Osteocyte (in vitro differentiated cells): ENCODE measurements at places on chromosomes 2 and 18.

- DNase-seq, result no peak
Measured at GRCh38 chr2:86622519-86623042, 1.1 kb downstream of the RNF103 start.

DNA sequence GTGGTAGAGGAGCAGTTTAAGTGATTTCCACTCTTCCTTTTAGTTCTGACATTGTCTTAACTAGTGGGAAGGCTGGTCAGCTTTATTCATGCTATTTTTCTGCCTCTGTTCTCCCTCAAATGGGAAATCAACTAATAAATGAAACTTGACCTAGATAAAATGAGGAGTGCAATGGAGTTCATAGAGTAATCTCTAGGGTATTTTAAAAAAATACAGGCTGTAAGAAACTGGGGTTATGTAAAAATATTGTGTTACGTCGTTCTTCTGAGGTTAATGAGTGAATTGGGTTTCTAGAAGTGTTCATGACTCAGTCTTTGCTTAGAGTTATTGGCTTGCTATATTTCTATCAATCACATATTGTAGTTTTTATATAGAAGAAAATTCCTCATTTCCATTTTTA lies 734.5 kb downstream of the MBD2 start:
- DNase-seq, result no peak

GRCh38 chr18:48197819-48198218 lies 211.4 kb downstream of the ZBTB7C start:
- DNase-seq, result no peak

DNA sequence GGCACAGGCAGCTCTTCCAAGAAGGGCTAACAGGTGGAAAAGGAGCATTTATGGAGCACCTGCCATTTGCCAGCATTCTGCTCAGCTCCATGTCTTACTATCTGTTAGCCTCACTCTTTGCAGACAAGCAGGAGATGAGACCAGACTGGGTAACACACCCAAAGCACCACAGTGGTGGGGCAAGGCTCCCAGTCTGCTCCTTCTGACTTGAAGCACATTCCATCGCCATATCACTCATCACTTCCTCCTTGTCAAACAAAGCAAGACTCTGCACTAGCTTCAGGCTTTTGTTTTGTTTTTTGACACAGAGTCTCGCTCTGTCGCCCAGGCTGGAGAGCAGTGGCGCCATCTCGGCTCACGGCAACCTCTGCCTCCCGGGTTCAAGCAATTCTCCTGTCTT lies 182.8 kb downstream of the MGAT5 start:
- no peak for DNase-seq

GRCh38 chr2:171412571-171413175 lies 21.1 kb downstream of the METTL8 start:
- DNase-seq, result no peak

DNA sequence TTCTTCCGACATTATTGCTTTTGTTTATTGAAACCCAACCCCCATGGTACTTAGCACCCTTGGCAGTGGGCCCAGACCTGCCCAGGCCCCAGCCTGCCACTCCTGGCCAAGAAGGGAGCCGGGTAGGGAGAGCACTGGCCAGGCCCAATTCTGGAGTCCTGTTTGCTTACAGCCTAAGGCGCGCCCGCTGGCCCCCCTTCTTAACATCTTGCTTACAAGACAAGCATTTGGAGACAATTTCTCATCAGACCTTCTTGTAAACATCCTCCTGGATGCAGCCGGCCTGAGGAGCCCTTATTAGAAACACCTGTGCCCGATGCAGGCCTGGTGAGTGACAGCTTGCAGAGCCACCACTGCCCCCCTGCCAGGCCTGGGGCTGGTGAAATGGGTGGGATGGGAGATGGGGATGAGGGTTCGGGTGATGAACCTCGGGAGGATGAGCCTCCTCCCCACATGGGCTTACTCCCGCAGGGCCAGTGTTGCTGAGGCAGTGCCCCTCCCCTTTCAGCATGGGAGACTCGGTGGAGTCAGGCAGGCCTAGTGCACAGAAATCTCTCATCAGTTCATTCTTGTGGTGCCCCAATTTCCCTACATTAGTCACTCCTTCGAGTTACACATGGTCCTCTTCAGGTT lies 217.5 kb downstream of the CYP26B1 start:
- DNase-seq, result peak; percentile 72

GRCh38 chr18:69982417-69982816 lies 34.7 kb upstream of the CD226 start:
- no peak for DNase-seq

DNA sequence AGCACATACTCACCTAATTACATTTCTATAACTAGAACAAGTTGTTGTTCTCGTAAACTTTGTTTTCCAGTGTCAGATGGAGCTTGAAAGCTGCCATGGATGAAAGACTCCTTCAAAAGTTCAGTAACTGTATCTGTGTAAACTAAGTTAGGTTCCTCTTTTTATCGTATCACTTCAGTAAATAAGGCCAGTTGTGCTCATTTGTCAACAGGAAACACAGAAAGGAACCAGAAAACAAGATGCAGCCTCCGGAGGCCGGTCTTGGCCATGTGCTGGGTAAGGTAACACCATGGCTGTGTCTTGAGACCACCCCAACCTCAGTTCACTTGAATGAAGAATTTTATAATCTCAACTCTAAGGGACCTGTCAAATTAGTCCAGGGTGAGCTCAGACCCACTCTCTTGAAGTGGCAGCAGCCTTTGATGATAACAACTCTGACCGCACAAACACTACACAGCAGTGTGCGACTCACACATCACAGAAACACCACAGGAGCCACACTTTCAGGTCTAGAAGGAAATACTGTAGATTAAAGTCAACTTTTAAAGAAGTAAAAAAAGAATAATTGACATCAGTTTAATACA lies 213.8 kb downstream of the AFF3 start:
- no peak for DNase-seq

DNA sequence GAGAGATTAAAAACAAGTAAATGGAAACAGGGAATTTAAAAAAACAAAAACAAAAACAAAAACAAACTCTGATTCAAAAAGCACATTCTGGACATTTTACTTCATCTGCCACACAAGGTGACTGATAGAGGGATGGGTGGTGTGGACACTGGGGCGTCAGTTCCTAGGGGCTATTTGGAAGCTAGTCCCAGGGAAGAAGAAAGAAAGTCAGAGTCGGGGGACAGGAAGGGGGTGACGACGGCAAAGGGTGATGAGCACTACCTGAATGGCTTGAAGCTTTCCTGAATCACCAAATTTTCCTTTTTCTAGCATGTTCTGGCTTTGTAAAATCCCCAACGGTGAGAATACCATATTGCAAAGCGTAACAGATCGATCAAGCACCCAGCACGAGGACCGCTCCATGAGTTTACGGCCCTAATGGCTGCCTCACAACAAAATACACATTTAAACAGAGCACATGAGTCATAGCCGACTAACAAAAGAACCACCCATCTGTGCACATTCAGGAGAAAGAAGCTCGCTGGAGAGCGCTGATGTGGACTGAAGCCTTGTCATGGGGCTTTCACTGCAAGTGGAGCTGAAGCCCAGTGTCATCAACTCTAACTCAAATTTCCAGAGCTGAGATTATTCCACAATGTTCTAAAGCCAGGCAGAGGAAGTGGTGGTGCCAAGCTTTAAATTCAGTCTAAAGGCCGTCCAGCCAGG lies 178.9 kb downstream of the LNPK start:
- no peak for DNase-seq

DNA sequence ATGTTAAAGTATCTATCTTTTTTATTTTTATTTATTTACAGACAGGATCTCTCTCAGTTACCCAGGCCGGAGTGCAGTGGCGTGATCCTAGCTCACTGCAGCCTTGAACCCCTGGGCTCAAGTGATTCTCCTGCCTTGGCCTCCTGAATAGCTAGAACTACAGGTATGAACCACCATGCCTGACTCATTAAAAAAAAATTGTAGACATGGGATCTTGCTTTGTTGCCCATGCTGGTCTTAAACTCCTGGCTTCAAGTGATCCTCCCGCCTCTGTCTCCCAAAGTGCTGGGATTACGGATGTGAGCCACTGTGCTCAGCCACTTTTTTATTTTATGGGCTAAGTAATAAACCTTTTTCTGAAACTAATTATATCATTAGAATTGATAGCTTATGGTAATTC lies 7.1 kb downstream of the MFSD6 start:
- no peak for DNase-seq

- no peak for DNase-seq
Measured at GRCh38 chr2:134433979-134434378, 180.1 kb downstream of the MGAT5 start.

DNA sequence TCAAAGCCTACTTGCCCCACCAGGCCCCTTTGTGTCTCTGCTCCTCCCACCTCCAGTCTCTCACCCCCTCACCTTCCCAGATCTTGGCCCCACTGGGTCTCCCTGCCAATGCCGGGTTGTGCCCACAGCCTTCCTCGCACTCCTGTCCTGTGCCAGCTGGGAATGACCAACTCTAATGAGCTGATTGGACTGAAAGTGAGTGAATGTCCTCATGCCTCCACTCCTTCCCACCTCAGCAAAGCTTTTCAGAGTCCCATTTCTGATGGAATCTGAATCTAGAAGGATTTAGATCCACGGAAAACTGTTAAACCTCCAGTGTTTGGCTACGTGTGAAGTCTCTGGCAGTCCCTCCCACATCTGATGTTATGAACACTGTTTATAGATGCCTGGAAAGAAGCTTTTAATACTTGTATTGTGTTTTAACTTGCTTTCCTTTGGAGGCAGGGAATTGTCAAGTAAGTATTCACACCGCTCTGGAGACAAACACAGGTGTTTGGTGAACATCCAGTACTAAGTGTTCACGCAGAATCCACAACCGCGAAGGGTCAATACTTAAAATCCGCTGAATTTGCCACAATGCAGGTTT lies 103.9 kb downstream of the RTN4 start:
- DNase-seq, result no peak

GRCh38 chr2:36892805-36893204 lies 73.5 kb downstream of the STRN start:
- no peak for DNase-seq

GRCh38 chr2:172329774-172330671 lies 97.4 kb upstream of the ITGA6 start:
- no peak for DNase-seq

DNA sequence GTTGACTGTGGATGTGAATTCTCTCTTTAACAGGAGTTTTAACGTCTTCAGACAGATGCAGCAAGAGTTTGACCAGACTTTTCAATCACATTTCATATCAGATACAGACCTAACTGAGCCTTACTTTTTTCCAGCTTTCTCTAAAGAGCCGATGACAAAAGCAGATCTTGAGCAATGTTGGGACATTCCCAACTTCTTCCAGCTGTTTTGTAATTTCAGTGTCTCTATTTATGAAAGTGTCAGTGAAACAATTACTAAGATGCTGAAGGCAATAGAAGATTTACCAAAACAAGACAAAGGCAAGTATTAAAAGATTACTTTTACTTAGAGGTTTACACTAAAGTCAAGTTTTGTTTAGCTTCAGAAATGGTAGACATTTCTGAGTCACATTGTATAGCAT lies 30.2 kb upstream of the TYMS start:
- DNase-seq, result no peak

- DNase-seq, result no peak
Measured at GRCh38 chr2:11582612-11582861, 48.7 kb downstream of the GREB1 start.

DNA sequence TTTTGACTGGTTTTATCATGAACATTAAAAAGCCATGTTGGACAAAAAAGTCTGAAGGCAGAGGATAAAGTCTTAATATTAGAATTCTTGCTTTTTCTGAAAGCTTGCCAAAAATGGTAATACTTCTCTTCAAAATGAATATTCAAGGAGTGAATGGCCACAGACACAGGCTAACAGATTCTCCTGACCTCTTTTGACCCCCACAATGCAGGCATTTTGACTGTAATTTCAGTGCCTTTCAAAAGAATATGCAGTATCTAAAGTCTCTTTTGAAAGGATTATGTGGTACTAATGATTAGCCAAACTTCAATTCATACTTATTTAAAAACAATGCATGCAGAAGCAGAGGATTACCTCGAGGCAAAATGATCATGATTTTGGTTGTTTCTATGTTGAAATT lies 557.8 kb upstream of the GCFC2 start:
- DNase-seq, result no peak

DNA sequence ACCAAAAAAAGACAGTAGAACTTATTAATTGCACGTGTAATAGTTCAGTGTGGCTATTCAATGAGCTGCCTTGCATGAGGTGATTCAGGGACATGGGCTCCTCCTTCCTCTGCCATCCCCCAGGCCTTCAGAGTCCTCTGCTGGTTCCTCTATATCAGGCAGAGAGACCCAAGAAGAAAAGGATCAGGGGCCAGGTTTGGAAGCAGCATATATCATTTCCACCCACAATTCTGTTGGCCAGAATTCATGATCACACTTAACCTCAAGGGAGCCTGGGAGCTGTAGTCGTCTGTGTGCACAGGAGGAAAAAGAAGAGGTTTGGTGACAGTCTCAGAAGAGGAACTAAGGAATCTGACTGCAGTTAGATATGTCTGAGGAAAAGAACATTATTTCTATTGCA lies 114.0 kb upstream of the GLS start:
- no peak for DNase-seq

GRCh38 chr2:144334551-144334950 lies 185.4 kb downstream of the ZEB2 start:
- no peak for DNase-seq

- DNase-seq, result peak; percentile 57
Measured at GRCh38 chr2:16167451-16167861, 227.1 kb downstream of the MYCN start.

DNA sequence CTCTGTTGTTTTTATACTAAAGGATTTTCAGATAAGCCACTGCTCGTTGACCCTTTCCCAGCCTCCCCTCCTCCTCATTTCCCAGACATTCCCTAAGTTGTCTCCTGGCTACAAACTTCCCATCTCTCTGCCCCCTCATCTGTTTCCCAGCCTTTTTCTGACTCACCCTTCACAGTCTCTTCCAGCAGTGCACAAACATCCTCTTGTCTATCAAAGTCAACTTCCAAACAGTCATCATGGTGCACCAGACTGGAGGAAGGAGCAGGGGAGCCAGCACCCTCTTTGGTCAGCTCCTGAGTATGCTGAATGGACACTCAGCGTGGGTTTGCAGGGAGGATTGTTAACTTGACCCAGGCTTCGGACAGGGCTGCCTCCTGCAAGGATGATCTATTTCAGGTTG lies 26.6 kb upstream of the SPRED2 start:
- DNase-seq, result no peak

DNA sequence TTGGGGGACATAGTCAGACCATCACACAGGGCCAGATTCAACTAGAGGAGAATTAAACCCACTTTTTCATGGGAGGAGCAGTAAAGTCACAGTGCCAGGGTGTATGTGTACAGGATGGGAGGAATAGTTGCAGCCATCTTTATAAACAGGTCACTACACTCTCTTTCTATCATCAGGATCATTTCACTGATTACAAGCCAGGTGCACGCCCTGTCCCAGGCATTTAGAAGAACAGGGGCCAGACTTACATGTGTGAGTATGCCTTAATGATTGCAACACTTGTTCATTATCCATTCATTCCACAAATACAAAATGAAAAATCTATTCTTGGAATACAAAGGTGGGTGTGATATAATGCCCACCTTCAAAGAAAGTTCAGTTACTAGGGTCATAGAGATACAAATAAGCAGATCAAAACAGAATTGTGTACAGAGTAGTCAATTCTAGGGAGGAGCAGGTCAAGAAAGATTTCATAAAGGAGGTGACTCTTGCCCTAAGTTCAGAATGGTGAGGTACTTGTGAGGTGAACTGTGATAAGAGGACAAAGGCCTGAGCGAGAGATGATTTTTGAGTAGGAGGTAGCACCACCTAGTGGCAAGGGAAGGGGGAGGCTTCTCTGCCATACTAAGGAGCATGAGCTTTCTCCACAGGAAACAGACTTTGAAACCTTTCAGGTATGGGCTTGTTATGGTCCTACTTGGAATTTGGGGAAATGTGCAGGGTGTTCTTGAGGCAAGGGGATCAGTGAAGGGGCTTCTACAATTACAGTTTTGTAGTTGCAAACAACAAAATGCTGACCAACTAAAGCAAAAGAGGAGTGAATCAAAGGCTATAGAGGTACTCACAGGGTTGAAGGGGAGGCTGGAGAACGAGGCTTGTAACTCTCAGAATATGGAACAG lies 156.3 kb downstream of the SUCLG1 start:
- no peak for DNase-seq
